ENCODE measurements at places on chromosomes 16 and 17.

- no peak for DNase-seq
Measured at GRCh38 chr16:85464383-85465305, 148.5 kb upstream of the GSE1 start.

DNA sequence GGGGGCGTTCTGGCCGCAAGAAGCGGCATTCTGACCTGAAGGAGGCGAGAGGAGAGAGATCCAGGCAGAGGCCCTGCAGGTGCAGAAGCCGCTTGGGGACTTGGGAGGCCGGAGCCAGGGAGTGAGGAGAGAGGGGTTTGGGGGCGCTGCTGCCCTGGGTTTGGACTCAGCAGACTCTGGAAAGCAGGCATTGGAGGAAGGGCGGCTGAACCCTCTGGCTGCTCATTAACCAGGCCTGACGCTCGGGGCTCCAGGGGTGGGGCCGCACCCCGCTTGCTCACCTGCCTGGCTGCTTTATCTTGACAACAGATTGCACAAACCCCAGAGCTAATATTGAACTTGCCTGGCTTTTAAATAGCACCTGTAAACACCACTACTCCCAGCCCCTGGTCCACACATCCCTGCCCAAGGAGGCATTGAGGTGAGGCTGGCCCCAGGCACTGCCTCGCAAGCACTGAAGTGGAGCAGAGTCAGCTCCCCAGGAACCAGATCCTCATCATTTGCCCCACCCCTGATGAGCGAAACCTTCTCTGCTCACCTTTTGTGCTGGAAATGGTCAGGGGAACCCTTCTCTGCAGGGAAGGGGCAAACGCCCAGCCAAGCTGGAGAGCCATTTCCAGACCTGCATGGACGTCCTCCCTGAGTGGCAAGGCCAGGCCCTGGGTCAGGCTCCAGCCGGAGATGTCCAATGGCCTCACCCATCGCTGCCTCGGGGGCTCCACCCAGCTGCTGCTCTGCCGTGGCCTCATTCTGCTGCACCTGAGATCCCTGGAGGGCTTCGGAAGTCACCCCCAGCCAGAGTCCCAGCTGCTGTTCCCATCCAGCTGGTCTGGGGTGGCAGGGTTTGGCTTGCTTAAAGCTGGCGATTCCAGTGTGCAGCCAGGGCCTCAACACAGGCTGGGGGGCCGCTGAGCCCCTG is 190.2 kb upstream of the GSE1 start:
- DNase-seq = no peak

DNA sequence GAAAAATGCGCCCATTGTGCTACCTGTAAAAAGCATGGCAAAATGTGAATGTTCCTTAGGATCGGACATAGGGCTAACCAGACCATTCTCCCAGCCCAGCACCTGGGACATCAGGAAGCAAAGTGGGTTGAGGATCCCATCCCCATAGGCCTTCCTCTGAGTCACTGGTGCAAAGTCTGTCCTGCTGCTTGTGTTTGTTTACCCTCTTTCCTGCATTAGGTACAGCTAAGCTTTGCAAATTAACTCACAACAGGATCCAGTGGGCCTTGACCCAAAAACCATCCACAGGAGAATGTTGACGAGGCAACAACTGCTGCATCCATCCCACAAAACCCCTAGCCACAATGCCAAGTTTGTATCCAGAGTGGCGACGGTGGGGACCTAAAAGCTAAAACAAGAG is 106.2 kb downstream of the GRIN2A start:
- DNase-seq = no peak

- no peak for DNase-seq
Measured at GRCh38 chr16:78677181-78677731, 577.8 kb downstream of the WWOX start.

- no peak for DNase-seq
Measured at GRCh38 chr16:89123831-89124100, 30.1 kb downstream of the ACSF3 start.

- no peak for DNase-seq
Measured at GRCh38 chr16:1561836-1562235, 28.4 kb downstream of the TMEM204 start.
